Naive B cell (primary cell): ENCODE measurements at places on chromosomes 4 and X. TPM values are rescaled to one million over a fixed set of nuclear protein-coding genes. Genes with fewer than 3 reads are reported as not detected.

Gene SMARCA1
- polyA plus RNA-seq, result 0.89 TPM

Gene LRCH2
- not detected for polyA plus RNA-seq

Gene AMER1
- not detected for polyA plus RNA-seq

- no peak for DNase-seq
Measured at GRCh38 chr4:148730766-148731165, 288.6 kb upstream of the NR3C2 start.

GRCh38 chrX:96611619-96612362, 72.9 kb upstream of the DIAPH2 start:
- DNase-seq, result no peak

- no peak for DNase-seq
Measured at GRCh38 chrX:133401536-133401935, 13.8 kb downstream of the GPC4 start.

DNA sequence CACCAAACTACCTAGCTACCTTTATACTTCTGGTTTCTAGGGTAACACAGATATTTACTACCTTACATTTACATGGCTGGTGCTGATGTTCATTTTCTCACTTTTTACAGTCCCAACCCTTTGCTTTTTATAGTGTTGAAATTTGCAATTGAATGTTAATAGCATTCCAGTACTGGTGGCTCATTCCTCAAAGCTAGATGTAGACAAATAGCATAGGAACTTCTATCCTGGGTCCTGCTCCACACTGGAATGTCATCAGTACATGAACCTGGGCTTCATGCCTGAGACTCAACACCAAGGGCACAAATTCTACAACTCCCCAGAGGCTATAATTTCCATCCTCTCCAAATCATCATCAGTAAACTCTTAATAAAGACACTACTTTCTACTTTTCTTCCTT, 10.3 kb upstream of the TRMT2B start:
- DNase-seq, result no peak

DNA sequence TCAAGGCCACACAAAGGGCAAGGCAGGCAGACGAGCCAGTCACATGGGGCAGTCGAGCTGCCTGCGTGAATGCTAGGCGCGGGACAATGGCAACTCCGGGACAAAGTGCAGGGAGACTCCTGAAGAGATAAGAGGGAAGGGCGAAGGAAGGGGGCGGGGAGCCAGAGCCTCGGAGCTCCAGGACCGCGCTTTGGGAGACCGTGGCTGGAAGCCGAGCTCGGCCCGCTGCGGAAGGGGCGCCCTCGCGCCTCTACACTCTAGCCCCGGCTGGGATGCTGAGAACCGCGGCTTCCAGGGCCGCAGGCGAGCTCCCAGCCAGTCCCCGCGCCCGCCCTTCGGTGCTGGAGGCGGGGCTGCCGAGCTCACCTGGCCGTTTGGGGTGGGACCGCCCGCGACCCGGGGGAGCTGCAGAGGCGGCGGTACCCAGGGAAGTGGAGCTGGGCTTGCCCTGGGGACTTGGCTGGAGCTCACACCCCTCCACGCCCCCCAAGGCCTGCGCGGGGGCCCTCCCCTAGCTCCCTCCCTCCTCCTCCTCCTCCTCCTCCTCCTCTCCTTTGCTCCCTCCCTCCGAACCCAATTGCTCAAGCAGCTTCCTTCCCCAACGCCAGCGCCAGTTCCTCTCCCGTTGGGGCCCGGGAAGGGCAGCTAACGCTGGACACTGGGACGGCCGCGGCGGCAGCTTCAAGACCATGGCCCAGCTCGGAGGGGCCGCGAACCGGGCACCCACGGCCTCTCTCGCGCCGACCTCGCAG, at the start of gene SOWAHD:
Gene SOWAHD, plus strand, starts transcription at position 610 of the 752 bp plus-strand sequence. Its CDS starts 80 bp downstream, at position 690.
- DNase-seq, result peak; percentile 31

DNA sequence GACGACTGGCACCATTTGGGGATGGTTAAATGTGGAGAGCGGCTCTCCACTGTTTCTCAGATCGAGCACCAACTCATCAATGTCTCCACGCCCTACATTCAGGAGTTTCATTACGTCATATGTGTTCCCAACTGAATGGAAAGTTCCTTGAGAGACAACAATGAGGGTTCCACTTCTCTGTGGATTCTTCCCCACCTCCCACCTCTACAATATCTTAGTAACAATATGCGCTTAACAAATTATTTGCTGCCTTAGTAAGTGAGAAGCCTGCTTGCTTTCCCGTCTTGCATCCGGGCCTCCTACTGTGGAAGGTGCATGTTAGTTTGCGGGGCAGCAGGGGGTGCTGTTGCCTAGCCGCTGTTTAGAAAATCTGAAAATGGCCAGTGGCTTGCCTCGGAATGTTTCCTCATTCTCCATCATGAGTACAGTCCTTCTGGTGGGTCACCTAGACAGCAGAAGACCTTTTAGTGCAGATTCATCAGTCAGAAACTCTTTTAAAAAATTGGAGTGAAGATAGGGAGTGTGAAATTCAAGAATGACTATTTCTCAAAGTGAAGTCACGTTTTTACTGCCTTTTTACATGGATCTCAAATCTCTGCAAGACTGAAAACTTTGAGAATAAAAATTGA, 55.7 kb downstream of the PHOX2B start:
- DNase-seq, result no peak
